Thyroid gland (tissue), 4 donors: ENCODE measurements at places on chromosomes 12 and 14.
A peak's percentile ranks its signal among the peaks of the same experiment; 100 is the strongest.

DNA sequence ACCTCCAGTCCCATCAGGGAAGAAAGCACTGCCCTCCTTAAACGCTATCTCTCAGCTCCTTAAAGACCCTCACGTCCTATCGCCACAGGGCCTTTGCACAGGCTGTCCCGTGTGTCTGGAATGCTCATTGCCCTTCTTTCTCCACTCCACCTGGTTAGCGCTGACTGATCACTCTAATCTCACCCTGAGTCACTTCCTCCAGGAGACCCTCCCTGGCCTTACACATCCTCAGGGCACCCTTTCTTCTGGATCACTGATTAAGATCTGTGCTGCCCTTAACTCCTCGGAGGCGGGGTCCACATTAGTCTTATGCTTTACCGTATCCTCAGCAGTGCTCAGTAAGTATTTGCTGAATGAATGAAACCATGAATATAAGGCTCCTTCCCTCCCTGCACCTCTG is 94.7 kb downstream of the SYNE3 start:
- DNase-seq: no peak

- DNase-seq: no peak
These were observed 17.7 kb upstream of the HNF1A start for GRCh38 chr12:120960657-120961056.

DNA sequence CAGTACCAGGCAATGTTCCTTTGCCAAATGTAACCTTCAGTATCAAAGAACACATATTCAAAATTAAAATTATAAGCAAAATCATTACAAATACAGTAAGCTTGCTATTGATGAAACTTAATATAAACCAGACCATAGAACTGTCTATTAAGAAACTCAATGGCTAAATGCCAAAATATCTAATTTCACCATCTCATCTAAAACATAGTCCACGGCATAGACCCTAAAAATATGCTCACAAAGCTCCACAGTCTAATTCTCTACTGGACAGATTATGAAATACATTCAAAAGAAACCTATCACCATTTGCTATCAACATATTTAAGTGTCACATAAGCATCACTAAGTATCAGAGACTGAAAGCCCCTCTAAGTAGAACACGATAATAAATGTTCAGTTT is 25.2 kb downstream of the DUSP16 start:
- no peak for DNase-seq

GRCh38 chr12:116213014-116213413 is 64.5 kb downstream of the MED13L start:
- no peak for DNase-seq

GRCh38 chr12:31228811-31229792 is 96.8 kb downstream of the SINHCAF start:
- DNase-seq: peak; percentile 94
